Stimulated activated CD4-positive, alpha-beta T cell treated with anti-CD3 and anti-CD28 coated beads, Interleukin-15, amount 100 ng/mL, for 1 hour (primary cell): ENCODE measurements at places on chromosomes 2 and 18.

DNA sequence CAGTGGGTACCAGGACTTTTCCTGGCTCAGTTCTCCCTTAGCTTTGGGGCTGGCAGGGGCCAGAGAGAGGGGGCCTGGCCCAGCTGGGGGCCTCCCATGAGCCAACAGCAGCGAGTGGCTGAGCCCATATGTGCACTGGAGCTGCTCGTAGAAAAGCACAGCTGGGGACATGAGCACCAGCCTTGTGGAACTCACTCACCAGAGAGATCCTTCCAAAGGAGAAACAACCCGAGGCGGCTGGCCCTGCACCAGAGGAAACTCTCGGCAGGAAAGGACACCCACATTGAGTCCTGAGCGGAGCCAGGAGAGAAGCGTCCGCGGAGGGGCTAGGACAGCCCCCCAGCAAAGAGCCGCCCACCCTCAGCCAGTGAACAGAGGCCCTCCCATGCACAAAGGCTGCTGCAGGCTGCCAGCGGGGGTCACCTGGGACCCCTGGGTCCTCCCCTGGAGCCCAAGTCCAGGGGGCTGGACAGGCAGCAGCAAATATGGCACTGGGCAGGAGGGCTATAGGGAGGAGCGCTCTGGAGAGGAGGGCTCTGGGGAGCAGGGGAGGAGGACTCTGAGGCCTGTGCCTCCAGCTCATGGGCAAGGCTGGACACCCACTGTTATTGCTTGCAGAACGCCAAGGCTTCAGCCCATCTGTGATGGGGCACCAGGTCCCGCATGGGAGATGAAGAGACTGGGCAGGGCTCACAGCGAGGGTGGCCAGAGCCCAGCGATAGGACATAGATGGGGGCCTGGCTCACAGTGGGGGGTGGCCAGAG, 42.1 kb upstream of the SNED1 start:
- DNase-seq = no peak

DNA sequence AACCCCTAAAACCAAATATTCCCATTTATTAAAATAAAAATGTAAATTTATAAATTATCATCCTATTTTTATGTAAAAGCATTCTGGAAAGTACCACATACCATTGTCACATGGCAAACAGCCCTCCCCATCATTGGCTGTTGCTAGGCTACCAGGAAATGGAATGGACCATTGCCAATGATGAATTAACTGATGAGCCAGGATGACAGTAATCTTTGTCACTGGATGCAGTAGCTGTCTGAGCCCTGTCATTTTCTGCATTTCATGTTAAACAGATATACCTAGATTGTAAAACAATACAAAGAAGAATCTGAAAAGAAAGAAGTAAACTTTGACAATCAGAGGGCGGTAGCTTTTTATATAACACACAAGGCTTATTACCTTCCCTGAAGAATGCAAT, 641.4 kb downstream of the BCL11A start:
- DNase-seq = no peak

DNA sequence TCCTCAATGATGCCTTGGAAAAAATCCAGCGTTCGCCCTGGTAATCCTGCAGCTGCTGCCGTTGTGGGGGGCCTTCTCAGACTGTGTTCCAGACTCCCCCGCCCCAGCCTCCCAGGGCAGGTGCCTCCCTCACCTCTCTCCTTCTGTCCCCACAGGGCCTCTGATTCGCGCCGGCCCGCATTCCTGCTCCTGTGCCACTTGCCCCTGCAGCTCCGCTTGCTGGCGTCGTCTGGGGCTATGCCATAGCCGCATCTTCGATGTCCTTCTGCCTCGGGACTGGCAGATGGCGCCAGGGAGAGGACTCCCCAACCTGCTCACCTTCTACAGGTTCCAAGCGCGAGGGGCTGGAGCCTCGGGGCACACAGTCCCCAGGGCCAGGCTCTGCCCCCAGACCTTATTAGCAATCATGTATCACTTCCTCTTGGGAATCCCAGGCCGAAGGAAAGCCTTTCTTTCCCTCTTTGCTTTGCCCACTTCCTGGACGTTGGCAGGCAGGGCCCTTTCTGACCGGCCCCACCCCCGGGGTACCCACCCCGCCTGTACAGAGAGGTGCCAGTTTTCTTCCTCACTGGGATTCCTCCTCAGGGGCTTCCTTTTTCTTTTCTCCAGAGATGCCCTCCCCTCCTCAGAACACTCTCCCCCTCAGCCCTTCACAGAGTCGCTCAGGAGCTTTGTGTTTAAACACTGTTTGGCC, 4.4 kb downstream of the SPATA3 start:
- no peak for DNase-seq

DNA sequence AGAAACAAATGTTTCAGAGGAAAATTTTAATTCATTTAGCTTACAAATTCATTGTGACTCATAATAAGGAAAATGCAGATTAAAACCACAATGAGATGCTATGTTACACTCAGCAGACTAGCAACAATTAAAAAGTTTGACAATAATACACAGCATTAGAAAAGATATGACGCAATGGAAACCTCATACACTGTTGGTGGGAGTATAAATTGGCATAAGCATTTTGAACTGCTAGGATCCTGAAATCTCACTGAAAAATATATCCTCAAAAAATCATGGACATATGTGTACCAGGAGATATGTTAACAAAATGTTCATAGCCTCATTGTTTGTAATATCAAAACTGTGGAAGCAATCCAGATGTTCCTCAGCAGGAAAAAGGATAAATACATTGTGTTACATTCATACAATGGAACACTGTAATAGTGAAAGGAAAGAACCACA, 13.7 kb downstream of the CALCRL start:
- DNase-seq = no peak

GRCh38 chr2:228556717-228557116, 375.2 kb upstream of the SPHKAP start:
- no peak for DNase-seq

- DNase-seq = no peak
These were observed 56.4 kb upstream of the OTOF start for GRCh38 chr2:26534098-26534864.

- DNase-seq = no peak
These were observed 15.3 kb downstream of the STON1 start for GRCh38 chr2:48545244-48545643.

DNA sequence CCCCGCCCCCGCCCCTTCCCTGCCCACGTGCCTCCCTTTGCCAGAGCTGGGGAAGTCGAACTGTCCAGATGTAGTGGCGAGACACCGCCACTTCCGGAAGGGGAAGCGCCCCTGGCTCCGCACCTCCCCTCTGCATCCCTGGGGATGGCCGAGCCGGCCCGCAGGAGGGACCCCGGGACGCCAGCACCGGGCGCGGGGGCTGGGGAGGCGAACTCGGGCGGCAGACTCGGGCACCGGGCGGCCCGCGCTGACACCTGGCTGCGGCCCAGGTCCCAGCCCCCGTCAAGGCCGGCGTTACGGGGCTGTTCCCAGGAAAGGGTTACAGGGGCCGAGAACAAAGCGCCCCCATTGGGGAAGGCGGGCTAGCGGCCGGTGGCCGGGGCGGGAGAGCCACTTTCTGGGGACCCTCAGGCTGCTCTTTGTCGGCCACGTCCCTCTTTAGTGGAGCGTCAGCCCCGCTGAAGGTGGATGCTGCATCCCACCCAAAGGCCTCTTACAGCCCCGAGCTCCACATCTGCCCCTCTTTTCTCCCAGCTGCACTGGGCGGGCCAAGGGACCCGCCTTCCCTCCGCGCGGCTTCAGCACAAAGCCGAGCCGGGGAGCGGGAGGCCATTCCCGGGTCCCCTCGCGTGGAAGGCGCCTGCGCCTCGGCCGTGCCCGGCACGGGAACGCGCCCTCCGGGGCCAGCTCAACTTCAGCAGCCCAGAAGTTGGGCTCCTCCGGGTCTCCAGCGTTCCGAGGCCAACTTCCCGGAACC, 1.3 kb downstream of the SDC1 start:
- no peak for DNase-seq

DNA sequence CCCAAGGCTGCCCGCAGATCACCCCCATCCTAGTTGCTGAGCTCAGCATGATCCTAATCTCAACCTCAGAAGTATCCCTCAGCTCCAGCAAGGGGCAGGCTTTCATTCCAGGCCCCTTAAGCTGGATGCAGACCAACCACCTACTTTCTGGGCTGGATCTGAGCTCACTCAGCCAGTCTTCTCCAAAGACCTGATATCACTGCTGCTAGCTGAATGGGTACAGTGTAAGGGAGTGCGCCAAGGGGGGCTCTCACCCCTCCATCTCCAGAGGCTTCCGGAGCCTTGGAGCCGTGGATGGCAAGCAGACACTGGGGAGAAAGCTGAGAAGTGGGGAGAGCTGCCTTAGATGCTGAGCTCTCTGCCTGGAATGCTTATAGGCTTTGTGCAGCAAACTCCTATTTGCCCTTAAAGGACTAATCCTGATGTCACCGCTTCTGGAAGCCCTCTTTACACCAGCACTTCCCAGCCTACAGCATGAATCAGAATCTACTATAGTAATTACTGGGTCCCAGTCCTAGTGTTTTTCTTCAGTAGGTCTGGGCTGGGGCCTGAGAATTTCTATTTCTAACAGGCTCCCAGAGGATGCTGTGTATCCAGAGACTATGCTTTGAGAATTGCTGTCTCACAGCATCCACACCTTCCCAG, 31.0 kb downstream of the GYPC start:
- no peak for DNase-seq

- DNase-seq = no peak
These were observed 1.5 kb downstream of the CNRIP1 start for GRCh38 chr2:68317971-68318913.

DNA sequence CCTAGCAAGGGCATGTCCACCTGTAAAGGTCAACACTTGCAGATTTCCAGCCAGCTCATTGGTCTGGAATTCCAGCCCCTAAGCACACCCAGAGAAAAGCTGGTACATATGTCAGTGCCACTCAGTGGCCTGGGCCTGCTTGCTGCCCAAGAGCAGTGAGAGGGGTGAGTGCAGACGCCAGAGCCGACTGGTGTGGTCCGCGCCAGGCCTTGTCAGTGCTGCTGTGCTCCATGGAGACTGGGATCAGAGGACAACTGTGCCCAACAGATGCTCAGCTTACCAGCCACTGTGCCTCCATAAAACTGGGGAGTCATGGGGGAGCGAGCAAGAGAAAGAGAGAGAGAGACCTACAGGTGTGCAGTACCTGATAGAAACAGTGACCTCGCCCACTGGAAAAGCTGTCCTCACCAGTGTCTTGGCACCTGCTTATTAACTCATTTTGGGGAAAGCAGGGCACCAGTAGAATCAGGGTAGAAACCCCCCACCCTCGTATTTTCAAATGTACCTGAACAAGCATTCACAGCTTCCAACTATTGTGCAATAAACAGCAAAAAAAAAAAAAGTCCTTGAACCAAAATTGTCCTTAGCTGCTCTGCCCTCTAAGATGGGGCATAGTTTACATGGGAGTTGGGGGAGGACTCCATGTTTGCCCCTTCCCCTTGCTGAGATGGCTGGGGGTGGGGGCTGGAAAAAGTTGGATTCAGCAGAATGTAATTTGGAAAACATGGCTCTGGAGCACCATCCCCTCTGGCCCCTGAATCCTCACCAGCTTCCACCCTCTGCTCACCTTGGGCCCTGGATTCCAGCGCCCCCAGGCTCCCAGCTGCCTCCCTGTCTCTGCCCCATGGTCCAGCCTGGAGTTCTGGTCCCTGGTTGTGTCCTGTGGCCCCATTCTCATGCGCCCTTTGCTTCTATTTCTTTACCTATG, 1.4 kb upstream of the SP140L start:
- DNase-seq = no peak

DNA sequence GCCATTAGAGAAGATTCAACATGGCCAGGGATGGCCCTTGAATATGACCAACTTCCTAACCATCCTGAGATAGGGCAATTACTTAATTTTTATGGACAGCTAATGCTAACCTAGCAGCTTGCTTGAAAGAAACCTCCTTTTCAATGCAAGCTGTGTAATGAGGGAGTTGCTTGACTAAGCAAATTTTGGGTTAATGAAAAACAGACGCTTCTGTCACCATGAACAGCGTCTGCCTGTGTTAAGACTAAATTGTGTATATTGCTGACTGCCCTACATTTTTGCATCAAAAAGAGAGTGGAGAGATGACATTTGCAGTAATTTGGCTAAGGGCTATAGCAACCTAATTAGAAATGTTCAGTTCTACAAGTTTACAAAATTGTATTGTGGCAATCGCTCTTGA, 319.2 kb upstream of the LRATD1 start:
- DNase-seq = no peak

GRCh38 chr2:77161009-77161408, 361.2 kb downstream of the LRRTM4 start:
- no peak for DNase-seq

DNA sequence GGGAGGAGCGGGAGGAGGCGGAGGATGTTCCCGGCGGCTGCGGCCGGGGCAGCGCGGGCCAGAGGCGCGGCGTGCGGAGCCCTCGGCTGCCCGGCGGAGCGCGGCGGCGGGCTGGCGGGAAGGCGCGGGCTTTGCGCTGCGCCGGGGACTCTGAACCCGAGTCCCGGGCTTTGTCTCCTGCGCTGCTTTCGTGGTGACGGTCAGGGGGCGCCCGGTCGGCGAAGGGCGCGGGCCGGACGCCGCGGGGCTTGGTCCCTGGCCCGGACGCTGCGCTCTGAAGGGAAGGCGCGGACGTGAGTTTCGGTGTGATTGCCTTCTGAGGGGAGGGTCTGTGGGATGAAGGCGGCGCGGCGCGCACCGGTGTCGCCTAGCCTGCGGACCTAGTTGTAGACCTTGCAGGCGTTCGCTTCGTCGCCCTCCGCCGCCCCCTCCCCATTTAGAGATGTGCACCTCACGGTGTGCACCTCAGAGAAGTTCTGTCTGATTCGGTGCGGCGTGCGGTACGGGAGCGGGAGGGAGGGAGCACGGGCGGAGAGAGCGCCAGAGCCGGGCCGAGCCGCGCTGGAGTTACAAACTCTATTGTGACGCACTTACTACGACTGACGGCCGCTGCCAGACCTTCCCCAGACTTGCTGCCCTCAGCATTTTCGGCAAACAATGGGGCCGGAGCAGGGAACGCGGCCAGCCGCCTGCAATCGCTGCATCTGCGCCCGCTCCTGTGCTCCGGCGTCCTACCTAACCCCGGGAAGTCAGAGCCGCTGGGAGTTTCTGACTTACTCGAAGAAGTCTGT, 2.1 kb downstream of the BCL2L11 start:
- DNase-seq = no peak

GRCh38 chr2:11094021-11094810, 61.1 kb upstream of the SLC66A3 start:
- no peak for DNase-seq

DNA sequence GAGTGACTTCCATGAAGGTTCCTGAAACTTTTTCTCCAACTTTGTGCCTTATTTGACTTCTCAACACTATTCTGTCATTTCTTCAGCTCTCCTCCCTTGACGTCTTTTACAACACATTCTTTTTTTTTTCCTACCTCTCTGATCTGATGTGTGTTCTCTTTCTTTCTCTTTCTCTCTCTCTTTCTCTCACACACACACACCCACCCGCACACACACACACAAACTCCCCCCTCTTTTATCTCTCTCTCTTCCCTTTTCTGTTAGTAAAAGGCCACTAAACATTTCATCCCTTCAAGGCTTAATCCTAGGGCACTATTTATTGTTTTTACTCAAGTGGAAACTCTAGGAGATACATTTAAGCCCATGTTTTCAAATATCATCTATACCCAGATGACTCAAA, 107.8 kb upstream of the CNTNAP5 start:
- DNase-seq = no peak

- DNase-seq = no peak
These were observed 288.9 kb upstream of the MYT1L start for GRCh38 chr2:2619995-2620394.

- DNase-seq = no peak
These were observed 8.0 kb downstream of the E2F6 start for GRCh38 chr2:11457935-11458334.

GRCh38 chr18:25669741-25670140, 317.8 kb upstream of the ZNF521 start:
- no peak for DNase-seq
